DMS53 (cell line): ENCODE measurements at places on chromosomes 12 and 14.
A peak's percentile ranks its signal among the peaks of the same experiment; 100 is the strongest.

GRCh38 chr14:103693515-103693914 is 21.7 kb downstream of the XRCC3 start:
- no peak for DNase-seq

- no peak for DNase-seq
These were observed 81.8 kb upstream of the PPP1R12A start for GRCh38 chr12:80016684-80017083.

DNA sequence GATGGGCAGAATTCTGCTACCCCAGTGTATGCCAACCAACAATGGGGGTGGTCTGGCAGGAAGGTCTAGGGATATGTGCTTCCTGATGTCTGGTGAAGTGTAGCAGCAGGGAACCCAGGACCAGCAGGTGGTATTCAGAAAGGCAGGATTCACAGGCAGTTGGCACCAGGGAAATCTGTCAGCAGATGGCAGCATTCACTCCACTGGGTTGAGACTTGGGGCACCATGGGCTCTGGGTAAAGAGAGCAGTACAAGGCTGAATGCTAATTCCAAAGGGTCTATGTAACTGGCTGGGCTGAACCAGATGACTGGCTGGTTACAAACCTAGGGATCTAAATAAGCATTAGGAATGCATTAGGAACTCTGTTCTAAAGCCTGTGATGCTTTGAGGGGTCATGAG is 466.9 kb upstream of the STXBP6 start:
- DNase-seq = peak; percentile 47

- DNase-seq = no peak
These were observed 110.2 kb downstream of the SNAPC1 start for GRCh38 chr14:61872452-61872851.

GRCh38 chr12:115160271-115161128 is 476.5 kb upstream of the TBX3 start:
- DNase-seq = no peak

DNA sequence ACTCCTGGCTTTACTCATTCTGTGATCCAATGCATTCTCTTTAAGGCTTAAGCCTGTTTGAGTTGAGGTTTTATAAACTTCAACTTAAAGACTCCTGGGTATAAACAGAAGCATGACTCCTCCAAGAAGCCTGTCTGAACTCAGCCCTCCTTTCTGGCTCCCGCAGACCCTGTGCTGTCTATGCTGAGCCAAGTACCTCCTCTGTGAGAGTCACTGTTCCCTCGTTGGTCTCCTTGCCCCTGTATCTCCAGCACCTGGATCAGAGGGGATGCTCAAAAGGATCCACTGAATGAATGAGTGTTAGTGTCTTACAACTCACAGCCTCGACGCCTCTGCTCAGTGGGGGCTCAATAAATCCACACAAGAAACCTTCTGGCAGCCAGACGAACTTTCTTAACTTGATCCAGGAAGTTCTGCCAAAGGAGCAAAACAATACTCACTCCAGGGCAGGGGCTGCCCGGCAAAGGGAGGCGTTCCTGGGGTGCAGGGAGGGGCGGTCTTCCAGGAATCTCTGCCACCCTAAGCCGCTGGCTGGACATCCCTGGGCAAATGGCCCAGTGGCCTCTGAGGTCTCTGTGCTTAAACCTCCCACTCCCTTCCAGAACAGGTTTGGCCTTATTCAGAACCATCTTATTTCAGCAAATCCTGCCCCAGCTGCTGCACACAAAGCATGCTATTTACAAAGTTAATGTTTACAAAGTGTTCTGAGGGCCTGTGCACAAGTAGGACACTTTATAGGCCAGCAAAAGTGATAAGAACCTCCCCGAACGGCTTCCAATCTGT is 32.9 kb downstream of the MAP1LC3B2 start:
- DNase-seq = peak; percentile 74

DNA sequence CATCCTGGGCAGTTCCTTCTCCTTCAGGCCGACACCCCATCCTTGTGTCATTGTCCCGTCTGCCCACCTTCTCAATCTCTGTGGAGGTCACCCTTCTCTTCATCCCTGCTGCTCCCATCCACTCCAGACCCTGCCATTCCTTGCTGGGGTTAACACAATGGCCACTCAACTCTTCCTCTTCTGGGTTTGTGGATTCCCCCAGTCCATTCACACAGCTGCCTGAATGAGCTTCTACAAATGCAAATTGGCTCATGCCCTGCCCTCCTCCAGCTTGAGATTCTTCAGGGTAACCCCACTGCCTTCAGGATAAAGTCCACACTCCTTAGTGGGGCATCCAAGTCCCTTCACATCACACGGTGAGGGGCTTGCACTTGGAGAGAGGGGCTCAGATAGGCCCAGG is 17.2 kb upstream of the PRMT8 start:
- DNase-seq = no peak
